Activated T-cell treated with anti-CD3 and anti-CD28 coated beads, Interleukin-2, amount 50 U/mL, for 72 hours (primary cell): ENCODE measurements at places on chromosomes 4 and X.
A peak's percentile ranks its signal among the peaks of the same experiment; 100 is the strongest.

DNA sequence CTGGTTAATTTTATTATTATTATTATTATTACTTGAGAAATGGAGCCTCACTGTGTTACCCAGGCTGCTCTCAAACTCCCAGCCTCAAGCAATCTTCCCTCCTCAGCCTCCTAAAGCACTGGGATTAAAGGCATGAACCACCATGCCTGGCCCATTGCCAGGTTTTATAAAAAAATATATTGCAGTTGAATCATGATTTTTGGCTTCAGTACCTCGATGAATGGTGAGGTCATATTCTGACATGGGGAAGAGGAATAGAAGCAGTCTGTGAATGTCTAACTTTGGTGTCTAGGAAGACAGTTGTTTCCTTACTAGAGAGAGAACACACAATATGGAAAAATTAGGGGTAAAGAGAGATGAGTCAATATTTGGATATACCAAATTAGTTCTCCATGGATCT is 32.0 kb downstream of the CCSER1 start:
- no peak for DNase-seq

DNA sequence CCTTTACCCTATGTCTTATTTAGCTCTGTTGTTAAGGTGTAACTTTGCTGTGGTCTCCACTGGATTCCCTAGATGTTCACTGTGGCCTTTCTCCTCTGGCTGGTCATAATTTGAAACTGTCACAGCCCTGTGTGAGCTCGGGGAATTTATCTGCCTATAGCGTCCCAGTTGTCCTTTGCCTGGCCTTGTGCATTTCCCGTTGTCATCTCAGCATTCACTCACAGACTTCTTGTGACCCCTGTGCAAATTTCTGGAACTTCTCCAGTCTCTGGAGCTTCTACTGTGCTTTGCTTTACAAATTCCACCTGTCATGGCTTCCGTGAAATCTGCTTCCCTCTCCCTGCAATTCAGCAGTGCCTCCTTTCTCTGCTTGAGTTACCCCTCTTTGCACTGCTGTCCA is 106.7 kb downstream of the WWC2 start:
- no peak for DNase-seq

- DNase-seq = peak; percentile 91
Measured at GRCh38 chrX:23907498-23908218, at the start of the genes APOO and CXorf58. Gene APOO (minus strand): TSS chrX:23907938. CDS start chrX:23907702, 236 bp downstream. Gene CXorf58 (plus strand): TSS chrX:23908006. CDS start chrX:23910303, 2,297 bp downstream.

- no peak for DNase-seq
Measured at GRCh38 chrX:17567821-17568220, 169.5 kb upstream of the SCML1 start.

- no peak for DNase-seq
Measured at GRCh38 chr4:120850018-120850599, 72.4 kb downstream of the PRDM5 start.

DNA sequence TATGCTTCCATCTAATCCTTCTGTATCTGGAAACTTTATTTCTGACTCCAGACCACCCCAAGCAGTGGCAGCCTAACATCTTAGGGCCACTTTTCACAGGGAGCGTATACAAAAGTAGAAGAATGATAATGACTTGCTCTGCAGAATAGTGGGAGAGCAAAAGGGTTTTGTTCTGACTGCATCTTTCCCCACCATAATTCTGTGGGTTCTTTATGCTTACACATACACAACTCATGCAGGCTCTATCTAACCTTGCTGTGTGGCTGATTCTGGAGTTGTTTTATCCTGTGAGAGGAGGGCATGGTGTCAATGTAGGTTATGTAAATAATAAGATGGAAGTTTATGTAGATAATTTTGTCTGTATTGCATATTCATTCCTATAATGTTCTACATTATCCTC is 42.4 kb upstream of the NDNF start:
- DNase-seq = peak; percentile 25

GRCh38 chrX:40298572-40299479 is 201.1 kb upstream of the BCOR start:
- DNase-seq = no peak

DNA sequence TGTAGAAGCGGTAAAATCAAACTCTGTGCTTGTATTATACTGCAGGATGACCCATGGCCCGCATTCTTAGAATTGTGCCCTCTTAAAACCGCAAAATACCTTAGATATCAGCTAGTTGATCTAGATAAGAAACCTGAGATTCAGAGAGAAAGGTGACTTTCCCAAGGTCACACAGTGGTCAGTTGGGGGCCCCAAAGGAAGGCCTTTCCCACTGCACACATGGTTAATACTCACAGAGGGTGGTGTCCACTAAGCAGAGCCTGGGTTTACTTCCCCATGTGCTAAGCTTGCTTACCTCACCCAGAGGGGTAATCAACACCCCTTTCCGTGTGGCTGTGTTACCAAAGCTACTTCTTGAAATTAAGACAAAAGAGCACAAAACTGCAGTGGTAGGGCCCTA is 66.3 kb downstream of the RBM47 start:
- no peak for DNase-seq

GRCh38 chr4:152559641-152560040 is 23.7 kb upstream of the FBXW7 start:
- no peak for DNase-seq

DNA sequence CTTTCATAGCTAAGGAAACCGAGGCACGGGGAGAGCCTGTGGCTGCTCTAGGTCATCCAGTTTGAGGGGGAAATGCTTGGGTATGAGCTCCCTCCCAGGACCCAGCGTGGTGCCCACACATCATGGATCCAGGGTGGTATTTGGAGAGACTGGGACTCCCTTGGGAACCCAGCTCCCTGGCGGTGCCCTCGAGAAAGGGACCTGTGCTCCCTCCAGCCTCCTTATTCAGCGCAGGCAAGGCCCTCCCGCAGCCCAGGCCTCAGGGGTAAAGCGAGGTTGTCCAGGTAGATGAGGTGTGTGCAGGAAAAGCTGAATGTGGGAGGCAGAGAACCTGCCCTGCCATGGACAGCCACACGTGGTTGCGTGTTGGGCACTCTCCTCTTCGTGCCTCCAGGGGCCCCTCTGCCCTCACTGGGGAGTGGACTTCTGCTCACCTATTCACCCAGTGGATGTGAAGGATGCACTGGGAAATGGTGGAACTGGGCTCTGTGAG is 53.8 kb upstream of the GPR78 start:
- no peak for DNase-seq

GRCh38 chr4:13541720-13542576 is 2.4 kb downstream of the NKX3-2 start:
- peak; percentile 57 for DNase-seq

DNA sequence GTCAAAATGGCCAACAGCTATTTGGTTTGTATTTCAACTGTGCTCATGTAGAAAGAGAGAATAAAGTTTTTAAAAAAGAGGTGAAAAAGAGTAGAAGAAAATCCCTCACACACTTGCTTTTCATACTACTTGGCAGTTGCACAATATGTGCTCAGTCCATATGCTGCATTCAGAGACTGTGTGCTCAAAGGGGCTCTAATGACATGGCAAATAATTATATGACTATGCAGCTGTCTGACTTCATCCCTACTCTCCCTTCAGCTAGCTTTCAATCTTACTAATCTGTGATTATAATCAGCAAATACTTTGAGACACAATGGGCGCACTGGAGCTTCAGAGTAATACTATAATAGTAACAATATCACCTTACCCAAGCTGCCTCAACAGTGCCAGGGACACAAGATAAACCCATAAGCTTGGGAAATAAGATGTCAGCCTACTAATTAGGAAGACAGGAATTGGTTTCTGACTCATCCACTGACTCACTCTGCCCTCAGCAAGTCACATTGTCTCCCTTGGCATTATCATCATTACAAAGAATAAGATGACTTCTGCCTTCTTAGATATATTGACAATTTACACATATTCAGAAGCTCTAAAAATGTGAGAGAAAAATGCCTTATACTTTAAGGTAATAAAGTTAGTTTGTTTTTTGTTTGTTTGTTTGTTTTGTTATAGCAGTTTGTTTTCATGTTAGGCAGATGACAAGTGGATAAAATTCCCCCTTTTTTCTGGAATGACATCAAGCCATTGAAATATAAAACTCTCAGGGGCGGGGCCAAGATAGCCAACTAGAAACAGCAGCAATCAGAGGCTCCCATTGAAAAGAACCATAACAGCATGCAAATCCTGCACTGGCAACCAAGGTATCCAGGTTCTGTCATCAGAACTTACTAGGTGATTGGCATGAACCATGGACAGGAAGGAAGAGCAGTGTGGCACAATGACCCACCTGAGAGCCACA is 311.6 kb downstream of the FAM133A start:
- no peak for DNase-seq

GRCh38 chr4:157358851-157359250 is 138.3 kb downstream of the GRIA2 start:
- no peak for DNase-seq

GRCh38 chr4:143254491-143255226 is 69.9 kb downstream of the USP38 start:
- no peak for DNase-seq

GRCh38 chrX:154696676-154697045 is 43.3 kb upstream of the CTAG2 start:
- no peak for DNase-seq

GRCh38 chr4:184473499-184474262 is 669 bp downstream of the IRF2 start:
- DNase-seq = peak; percentile 46

DNA sequence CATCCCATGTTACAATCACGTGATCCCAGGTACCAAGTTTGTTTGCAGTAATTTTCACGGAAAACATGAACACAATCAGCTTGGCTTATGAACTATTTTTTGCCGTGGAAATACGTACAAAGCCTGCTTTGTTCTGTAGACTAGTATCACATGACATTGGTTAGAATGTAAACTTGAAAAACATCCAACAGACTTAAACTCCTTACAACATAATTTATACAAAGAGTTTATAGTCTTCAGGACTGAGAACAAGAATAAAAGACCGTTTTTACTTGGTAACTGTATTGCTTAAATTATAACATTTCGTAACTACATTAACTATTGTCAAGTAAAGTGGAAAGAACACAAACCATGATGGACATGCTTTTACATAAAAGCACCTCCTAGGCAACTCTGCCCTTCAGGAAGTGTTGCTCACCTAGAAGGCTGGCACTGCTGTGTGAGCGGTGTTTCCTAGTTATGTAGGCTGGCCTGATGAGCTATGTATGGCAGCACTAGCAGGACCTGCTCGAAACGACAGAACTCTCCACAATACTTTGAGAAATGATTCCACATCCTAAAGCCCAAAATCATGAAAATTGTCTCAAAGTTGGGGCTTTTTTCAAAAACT is 41.8 kb upstream of the WDR1 start:
- DNase-seq = no peak

- DNase-seq = no peak
Measured at GRCh38 chr4:4361883-4362282, 25.0 kb upstream of the NSG1 start.

DNA sequence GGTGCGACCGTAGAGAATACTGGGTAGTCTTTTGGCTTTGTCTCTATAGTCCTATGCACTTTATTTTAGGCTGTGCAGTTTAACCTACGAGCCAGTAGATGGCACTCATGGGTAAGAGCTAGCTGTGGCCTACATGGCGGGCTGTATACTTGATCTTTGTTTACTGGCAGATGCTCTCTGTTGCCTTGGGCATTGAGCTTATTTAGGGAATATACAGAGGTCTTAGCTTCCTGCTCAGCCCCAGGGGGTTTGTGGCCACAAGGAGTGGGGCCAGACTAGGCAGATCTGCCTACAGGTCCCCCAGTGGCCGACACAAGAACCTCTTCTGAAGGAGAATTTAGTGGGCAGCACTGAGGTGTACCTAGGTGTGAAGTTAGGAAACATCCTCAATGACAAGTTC is 227.6 kb upstream of the HDX start:
- DNase-seq = peak; percentile 1

GRCh38 chrX:10206317-10206716 is 49.5 kb downstream of the CLCN4 start:
- no peak for DNase-seq

DNA sequence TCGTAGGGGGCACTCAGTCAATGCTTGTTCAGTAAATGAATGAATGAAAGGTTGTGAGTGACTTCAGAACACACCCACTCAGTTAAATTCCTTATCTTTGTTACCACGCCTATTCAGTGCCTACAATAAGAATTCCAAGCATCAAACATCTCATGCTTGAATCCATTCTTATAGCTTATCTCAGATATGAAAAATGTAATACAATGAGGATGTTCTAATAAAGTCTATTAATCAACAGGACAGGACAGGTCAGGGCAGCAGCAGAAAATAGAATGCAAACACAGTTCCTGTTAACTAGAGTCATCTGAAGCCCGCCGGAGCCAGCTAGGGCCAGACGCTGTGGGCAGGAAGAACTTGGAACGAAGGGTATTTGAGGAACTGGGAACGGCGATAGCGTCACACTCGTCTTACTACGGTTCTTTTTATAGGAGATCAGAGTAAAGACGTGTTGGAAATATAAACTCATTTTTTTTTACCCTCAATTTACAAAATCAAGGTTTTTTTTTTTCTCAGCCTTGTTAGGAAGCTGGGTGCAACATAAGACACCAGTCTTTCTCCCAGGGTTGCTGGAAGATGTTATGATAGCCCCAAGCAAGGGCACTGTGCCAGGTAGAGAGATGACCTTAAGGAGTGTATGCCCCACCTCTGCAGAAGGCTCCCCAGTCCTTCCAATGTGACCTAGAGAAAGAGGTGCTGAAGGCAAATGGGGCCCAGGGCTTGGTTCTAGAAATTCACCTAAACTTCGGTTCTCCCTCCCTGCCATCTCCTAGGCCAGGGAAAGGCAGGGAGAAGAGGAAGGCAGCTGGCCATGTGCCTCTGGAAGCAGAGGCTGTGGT is 48.3 kb downstream of the SEL1L3 start:
- DNase-seq = no peak

DNA sequence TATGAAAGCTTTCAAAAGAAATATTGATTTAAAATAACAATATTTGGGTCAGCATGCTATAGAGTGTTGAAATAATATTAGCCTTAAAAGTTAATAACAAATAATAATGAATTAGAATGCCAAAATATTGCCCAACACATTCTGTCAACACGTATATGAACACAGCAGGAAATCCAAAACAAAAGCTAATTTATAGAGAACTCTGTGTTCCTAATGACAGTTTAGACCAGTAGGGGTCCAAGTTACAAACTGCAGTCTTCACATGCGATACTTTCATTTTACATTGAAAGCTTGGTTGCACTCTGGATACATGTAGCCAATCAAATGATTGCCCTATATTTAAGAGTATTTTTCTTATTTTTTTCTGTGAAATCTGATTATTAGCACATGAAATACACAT is 274.4 kb downstream of the DCTD start:
- no peak for DNase-seq

DNA sequence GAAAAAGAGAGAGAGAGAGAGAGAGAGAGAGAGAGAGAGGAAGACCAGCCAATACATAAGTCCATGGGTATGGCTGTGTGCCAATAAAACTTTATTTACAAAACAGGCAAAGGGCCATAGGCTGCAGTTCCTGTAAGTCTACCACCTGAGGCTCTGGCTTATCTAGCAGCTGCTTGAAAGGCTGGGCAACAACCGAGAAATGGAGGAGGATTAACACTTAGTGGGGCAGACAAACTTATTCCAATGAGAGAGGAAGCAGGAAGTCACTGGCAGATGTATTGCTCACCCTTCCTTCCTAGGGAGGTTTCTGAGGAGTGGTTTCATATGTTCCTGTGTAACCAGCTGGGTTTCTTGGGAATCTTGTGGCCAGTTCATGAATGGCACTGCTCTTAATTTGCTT is 4.7 kb upstream of the GPR143 start:
- DNase-seq = no peak

GRCh38 chr4:17695341-17695740 is 80.9 kb downstream of the MED28 start:
- DNase-seq = no peak
